ENCODE measurements at places on chromosomes 7 and 10. TPM values are rescaled to one million over a fixed set of nuclear protein-coding genes. Genes with fewer than 3 reads are reported as not detected.

DNA sequence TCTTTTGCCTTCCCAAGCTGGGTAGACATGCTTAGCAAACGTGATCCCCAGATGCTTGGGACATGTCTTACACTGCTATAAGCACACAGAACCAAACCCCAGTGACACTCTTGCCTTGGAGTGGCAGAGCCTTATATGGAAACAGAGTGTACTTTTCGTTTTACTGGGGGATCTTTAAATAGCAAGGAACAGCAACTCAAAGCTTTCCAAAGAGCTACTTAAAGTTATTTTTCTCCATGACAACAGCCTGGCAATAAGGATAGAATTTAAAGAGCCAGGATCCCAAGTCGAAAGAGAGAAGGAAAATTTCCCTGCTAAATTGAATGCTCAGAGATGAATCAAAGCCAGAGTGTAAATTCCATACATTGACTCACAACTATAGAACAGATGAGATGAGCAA lies 67.8 kb downstream of the ZNF365 start:
- DNase-seq = no peak

DNA sequence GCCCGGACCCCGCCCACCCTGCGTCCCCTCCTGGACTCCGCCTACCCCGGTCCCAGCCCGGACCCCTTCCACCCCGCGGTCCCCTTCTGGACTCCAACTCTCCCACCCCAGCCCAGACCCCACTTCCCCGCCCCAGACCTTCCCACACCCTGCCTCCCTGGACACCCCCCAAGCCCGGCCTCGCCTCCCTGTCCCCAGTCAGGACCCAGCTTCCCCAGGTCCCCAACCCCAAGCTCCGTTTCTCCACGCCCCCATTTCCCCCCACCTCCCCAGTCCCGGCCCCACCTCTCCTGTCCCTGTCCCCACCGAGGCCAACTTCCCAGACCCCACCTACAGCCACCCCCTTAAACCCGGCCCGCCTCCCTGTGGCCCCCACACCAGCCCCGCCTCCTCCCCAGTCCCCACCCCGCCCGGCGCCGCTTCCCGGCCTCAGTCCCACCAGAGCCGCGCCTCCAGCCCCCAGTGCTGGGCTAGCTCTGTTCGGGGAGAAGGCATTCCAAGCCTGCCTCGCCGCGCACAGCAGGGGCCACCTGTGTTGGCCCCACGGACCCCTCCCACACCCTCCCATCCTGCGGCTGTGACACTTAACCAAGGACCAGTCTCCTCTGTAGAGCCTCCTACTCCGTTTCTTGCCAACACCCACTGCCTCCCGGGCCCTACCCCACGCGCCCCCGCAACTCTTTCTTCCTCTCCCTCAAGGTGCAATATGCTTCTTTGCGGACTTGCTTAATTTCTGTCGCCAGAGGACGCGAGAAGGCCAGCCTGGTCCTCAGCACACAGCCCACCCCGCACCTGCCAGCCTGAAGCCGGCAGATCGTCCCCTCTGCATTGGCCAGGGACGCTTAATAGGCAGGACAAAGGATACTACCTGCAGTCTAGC lies 736 bp upstream of the ITIH5 start:
- no peak for DNase-seq

GRCh38 chr7:2474813-2475677 lies 1.2 kb downstream of the GRIFIN start:
- DNase-seq = no peak

- DNase-seq = no peak
Observed at GRCh38 chr10:16923309-16923708, 106.1 kb upstream of the RSU1 start.

GRCh38 chr7:79453558-79454360 lies at the start of gene MAGI2:
Gene MAGI2 (minus strand): TSS chr7:79453667. CDS start chr7:79453320, 347 bp downstream.
- peak; percentile 92 for DNase-seq

DNA sequence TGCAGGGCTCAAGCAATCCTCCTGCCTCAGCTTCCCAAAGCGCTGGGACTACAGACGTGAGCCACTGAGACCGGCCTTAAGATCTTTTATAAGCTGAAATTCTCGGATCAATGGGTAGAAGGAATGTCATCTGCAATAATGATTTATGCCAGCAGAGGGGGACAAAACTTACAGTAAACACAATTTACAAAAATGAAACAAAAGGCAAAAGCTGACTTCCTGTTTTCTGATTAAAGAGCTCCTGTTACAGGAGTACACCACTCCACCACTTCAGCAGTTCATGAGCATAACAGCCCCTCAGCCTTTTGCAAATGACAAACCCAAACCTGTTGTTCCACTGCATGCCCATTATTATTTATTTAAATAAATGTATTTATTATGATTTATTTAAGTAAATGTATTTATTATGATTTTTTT lies 88.5 kb upstream of the ATP6V0A4 start:
- DNase-seq = no peak

DNA sequence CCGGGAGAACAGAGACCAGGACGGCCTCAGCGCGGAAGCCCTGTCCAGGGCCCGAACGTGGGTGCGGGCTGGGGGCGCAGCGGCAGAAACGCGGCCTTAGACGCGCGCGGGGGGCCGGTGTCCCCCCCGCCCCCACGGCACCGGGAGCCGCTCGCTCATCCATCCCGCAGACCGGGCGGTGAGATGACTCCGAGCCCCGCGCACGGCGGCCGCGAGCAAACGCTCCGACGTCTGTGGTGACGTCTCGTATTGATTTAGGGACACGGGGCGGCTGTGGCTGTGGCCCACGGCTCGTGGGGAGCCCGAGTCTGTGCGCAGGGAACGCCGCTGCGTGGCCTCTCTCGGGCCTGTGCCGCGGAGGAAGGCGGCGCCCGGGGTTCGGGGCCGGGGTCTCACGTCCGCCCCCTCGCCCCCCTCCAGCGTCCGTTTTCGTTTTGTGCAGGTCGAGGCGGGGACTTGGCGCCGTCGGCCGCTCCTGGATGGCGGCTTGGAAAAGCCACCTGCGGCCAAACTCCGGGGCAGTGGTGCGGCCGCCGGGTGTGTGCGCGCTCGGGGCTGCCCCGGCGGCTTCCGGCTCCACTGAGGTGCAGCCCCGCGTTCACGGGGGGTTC lies 1.0 kb upstream of the NKX6-2 start:
- DNase-seq = no peak

GRCh38 chr7:130732980-130733930 lies 752 bp downstream of the KLF14 start:
- no peak for DNase-seq

DNA sequence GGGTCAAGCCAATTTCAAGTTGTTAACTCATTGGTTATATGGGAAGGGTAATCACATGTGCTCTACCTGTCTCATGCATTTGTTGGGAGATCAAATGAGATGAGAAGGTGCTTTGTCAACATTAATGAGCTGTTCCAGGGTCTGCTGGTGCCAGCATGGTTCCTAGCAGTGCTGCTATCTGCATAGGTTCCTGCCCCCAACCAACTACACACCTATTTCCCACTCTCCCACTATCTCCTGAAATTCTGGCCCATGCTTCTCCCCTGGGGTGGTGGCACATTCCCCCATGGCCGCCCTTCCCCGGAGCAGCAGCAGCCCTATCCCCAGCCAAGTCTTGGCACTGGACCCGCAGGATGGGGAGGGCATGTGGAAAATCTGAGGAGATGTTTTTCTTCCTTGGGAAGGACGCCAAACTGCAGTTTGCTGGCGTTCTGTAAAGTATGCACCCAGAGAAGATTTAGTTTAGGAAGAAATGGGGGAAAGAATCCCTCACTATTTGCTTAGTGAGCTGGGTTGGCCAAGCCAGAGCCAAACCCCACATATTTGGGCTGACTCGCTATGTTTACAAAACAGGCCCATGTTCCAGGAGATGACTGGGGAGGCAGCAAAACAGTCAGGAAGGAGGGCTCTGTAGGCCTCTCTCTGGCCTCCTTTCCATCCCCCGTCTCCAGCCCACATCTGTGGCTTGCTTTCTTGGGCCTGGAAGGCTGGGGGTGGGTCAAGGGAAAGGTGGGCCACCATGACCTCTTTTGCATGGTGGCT lies 42.5 kb downstream of the PPP1R3C start:
- DNase-seq = no peak

GRCh38 chr10:4663162-4663992 lies 162.6 kb upstream of the AKR1E2 start:
- DNase-seq = no peak

DNA sequence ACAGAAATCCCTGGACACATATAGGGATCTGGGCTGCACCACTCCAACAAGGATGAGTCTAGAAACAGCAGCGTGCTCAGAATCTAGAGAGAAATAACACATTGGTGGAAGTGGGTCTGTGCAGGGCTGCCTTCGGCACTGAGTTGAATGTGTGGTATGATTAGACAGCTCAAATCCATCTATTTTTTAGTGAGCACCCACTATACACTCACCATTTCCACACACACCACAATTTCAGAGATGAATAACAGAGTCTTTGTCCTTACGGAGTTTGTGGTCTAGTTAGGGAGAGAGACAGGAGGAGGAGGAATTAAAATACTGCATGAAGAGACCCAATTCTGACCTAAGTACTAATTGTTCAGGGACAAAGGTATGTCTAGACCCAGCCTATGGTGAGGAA lies 44.2 kb downstream of the JAZF1 start:
- no peak for DNase-seq

GRCh38 chr10:61992671-61993668 lies 91.5 kb downstream of the ARID5B start:
- DNase-seq = no peak

GRCh38 chr10:88271761-88272543 lies 311.2 kb downstream of the RNLS start:
- DNase-seq = no peak

DNA sequence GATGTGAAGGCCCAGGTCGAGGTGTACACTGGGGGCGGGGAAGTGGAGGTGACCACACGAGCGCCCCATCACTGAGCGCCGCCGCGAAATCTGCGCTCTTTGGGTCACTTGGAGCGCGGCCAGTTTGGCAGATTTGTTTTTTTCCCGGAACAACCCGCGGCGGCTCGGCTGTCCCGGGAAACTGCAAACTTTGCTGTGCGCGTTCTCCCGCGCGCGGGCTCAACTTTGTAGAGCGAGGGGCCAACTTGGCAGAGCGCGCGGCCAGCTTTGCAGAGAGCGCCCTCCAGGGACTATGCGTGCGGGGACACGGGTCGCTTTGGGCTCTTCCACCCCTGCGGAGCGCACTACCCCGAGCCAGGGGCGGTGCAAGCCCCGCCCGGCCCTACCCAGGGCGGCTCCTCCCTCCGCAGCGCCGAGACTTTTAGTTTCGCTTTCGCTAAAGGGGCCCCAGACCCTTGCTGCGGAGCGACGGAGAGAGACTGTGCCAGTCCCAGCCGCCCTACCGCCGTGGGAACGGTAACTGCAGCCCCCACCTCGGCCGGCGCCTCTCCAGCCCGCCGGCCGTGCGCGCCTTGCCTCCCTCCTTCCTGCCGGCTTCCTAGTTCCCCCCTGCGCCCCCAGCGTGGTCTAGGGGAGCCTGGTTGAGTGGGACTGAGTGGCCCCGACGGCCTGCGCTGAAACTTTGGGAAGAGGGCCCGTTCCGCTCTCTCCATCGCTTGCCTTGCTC lies at the start of gene CASP7:
Gene CASP7 (plus strand): TSS at position 450 of the 727 bp plus-strand sequence. CDS start 17,582 bp downstream, outside the sequence.
- peak; percentile 92 for DNase-seq

GRCh38 chr7:132601783-132602182 lies 25.5 kb upstream of the PLXNA4 start:
- no peak for DNase-seq

DNA sequence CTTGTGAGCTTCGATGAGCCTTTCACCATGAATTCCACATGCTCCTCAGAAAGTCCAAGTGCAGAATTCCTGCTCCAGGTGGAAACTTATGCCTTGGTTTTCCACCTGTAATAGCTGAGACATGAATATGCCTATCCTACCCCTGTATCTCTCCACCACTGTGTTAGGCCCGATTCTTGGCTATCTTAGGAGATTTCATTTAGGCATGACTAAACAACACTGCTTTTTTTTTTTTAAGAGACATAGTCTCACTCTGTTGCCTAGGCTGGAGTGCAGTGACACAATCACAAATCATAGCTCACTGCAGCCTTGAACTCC lies 57.2 kb downstream of the NCAPG2 start:
- DNase-seq = no peak

- DNase-seq = no peak
Observed at GRCh38 chr7:30988351-30989005, 24.7 kb downstream of the GHRHR start.

DNA sequence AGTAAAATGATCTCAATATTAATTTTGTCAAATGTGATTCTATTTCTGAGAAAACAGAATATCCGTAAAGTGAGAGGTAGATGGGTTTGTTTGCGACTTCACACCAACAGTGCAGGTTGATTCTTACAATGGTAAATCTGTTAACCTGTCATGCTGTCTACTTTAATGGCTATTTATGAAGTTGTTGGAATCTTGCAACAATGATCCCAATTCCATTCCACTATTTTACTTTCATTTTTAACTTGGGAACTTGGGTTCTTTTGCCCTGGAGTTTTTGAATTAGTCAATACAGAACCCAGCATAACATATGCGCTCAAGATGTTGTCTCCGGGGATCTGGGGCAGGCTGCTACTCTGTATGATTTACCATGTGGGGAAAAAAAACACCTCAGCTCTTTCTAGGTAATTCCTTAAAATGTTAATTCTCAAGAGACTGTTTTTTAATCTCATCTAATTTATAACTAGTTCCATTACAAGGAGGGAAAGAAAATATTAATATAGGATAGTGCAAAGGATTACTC lies 1.2 kb downstream of the LGI1 start:
- no peak for DNase-seq

- no peak for DNase-seq
Observed at GRCh38 chr7:57449904-57450303, at the start of gene ZNF716. Gene ZNF716 (plus strand): TSS chr7:57450177. CDS start chr7:57450289, 112 bp downstream.

- DNase-seq = no peak
Observed at GRCh38 chr10:118002581-118002980, 44.2 kb downstream of the RAB11FIP2 start.

DNA sequence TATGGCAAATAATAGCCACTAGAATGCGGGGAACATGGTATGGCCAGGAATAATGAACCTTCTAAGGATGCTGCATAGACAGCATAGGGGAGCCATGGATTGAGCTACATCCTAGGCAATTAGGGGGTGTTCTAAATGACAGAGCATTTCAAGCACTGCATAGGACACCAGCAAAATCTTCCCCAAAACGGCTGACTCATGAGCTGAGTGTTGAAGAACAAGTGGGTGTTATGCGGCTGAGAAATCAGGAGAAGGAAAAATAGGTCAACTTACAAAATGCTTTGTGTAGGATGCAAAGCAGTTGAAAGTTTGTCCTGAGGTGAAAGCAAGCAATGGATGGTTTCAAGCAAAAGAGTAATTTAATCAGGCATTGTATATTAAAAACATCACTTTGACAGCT lies 1023.5 kb upstream of the C7orf33 start:
- no peak for DNase-seq

- no peak for DNase-seq
Observed at GRCh38 chr7:99478464-99479440, 6.1 kb downstream of the ZNF789 start.

MMD2 gene
- total RNA-seq = not detected

ARHGAP22 gene
- 8.8 TPM for total RNA-seq

LIPF gene
- not detected for total RNA-seq

NEUROG3 gene
- total RNA-seq = 0.71 TPM

PTF1A gene
- total RNA-seq = not detected

NPSR1 gene
- total RNA-seq = not detected

STX1A gene
- total RNA-seq = 3.5 TPM

CNPY1 gene
- not detected for total RNA-seq

CCDC172 gene
- total RNA-seq = not detected

SPDYE8 gene
- total RNA-seq = not detected

LRMDA gene
- 26.6 TPM for total RNA-seq

UBE2D4 gene
- 25.1 TPM for total RNA-seq

AQP1 gene
- total RNA-seq = 140 TPM

EBF3 gene
- 28.6 TPM for total RNA-seq

IRF5 gene
- total RNA-seq = 17.3 TPM

TMEM270 gene
- total RNA-seq = not detected

DNAH11 gene
- 0.26 TPM for total RNA-seq

All from mesenteric fat pad (tissue), 1 donor.